ENCODE measurements at places on chromosomes 6 and 20.

DNA sequence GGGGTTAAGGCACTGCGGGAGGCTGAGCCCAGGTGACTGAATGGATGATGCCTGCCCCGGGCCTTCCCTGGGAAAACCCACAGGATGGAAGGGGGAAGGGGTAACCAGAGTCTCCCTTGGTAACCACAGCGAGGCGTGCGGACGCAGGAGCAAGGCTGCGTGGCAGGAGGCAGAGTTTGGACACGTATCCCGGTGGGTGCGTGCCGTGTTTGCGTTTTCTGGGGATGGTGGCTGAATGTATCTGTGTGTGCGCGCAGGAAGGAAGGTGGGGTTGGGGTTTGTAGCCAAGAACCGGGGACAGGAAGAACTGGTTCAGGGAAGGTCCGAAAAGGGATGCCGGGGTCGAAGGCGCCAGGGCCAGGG lies 1.8 kb downstream of the MDGA1 start:
- DNase-seq, result no peak

GRCh38 chr20:46010491-46011391 lies 2.0 kb downstream of the MMP9 start:
- DNase-seq, result no peak

DNA sequence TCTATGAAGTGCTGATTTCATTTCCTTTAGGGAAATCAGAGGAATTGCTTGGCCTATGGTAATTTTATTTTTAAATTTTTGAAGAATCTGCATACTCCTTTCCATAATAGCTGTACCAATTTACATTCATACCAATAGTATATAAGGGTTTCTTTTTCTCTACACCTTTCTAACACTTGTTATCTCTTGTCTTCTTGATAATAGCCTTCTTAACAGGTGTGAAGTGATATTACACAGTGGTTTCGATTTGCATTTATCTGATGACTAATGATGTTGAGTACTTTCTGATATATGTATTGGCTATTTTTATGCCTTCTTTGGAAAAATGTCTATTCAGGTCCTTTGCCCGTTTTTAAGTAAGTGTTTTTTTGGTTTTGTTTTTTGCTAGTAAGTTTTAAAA lies 40.8 kb downstream of the SMAP1 start:
- DNase-seq, result no peak

DNA sequence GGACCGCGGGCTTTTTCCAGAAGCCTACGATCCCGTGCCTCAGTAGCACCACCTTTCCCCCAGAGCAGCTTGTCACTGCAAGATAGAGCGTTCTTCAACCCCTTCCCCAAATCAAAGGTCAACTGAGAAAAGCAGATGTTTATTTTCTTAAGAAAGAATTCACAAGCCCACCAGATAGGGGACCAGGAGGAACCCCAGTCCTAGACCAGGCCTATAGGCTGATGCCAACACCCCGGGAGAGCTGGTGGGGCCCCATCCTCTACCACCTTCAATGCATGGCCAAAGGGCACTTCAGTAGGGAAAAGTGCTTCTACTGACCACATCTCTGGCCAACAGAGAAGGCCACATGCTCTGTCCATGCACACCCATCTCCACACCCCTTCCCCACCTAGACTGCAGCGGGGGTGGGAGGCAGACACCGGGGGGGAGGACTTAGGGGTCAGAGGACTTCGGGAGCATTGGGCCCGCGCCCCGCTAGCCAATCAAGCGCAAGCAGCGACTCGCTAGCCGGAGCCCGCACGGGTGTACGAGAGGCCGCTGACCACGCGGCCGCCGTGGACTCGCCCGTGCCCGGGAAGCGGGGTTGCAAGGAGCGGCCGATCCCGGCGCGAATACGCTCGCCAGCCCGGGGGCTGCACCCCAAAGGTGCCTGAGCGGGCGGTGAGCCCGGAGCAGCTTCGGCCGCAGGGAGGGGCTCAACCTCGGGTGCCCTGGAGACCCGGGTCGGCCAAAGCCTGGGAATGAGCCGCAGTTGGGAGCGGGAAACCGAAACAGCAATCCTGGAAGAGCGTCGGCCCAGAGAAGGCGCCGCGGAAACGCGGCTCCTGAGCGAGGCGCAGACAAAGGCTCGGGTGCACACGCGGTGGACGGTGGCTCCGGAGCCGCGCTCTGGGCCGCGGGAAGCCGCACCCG lies 2.8 kb downstream of the PDE10A start:
- no peak for DNase-seq

DNA sequence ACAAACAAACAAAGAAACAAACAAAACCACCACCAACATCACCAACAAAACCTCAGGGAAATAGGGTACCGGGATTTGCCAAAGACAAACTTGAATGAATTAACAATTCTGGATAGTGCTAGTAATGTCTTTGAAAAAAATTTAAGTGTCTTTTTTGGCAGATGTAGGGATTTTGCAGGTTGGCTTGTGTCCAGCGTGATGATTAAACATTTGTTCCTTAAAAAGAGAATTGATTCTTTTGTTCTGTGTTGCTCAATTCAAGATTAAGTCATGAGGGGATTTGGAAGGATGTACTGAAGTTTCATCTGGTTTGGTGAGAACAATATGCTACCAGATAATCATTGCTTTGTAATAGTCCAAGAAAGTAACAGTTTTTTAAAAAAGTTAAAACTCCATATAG lies 125.1 kb upstream of the HS3ST5 start:
- no peak for DNase-seq

- no peak for DNase-seq
These were observed 82.9 kb downstream of the ELOVL4 start for GRCh38 chr6:79864421-79864820.

GRCh38 chr20:23242556-23243180 lies 107.9 kb upstream of the NXT1 start:
- no peak for DNase-seq

All from activated CD8-positive, alpha-beta memory T cell treated with anti-CD3 and anti-CD28 coated beads for 4 hours (primary cell).